ENCODE measurements at places on chromosomes 6 and 20.

DNA sequence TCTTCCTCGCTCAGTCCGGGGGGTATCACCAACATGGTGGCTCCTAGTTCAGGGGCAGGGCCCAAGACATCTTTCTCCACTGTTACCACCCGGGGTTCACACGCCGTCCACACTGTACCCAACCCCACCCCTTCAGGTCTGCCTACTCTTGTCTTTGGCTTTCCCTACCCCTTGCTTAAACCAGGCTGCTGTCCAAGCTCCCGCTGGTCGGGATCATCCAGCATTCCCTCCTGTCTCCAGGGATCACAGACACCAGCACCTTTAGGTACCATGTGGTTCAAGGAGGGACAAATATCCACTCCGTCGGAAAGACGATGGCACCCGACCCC lies 395 bp downstream of the NELFE start:
- no peak for DNase-seq

DNA sequence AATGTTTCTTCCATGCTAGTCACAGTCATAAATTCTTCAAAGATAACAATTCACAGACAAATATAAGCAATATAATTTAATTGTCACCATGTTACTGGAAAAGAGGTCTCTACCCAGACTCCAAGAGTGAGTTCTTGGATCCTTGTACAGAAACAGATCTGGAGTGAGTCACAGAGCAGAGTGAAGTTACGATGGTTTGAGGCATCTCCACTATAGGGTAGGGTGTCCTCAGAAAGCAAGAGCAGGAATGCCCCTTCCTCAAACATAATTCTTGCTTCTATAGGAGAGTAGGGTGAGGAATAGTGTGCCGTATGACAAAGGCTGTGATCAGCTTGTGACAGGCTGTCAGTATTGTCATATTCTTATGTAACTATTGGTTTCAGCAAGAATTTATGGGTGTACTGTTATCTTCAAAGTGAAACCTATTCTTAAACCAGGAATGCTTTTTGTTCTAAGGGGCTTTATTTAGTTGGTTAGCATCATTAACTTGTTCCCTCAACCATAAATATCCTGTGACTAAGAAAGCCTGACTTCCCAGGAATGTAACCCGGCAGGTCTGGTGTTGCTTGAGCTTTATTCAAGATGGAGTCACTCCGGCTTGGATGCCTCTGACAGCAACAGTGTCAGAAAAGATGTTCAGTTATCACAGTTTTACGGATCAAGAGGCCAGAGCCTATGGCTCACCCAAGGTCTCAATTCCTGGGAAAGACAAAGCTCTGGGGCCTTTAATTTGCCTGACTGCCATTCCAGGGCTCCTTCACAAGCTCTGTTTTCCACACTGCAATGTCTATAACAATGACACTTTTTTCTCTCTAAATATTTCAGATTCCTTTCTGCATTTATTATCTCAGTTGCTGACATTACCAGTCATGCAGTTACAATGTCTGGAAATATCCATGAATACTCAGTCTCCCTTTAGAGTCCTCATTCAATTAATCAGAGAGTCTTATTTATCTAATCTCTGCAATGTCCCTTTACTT lies 298.6 kb downstream of the C6orf118 start:
- DNase-seq, result no peak

DNA sequence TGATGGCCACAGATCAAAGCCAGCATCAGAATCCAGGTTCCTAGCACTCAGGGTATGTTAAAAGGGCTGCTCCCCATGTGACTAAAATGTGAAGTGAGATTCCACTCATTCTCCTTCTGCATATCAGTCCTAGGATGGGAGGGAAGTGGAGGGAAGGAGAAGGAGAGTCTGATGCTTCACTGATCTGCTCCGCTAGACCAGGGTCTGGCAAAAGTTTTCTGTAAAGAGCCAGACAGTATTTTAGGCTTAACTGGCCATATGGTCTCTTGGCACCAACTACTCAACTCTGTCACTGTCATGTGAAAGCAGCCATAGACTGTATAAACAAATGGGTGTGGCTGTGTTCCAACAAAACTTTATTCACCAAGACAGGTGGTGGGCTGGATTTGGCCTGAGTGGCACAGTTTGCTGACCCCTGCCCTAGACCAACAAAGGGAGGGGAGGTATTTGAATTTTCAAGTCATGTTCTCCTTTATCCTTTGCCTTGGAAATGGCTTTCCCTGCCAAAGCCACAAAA lies 22.6 kb downstream of the GHRH start:
- DNase-seq, result no peak

GRCh38 chr6:144912474-144912873 lies 627.3 kb downstream of the UTRN start:
- no peak for DNase-seq

GRCh38 chr20:46709459-46710152 lies at the start of gene SLC2A10:
Gene SLC2A10 (plus strand): TSS chr20:46709649. CDS start chr20:46709737, 88 bp downstream.
- peak; percentile 68 for DNase-seq

DNA sequence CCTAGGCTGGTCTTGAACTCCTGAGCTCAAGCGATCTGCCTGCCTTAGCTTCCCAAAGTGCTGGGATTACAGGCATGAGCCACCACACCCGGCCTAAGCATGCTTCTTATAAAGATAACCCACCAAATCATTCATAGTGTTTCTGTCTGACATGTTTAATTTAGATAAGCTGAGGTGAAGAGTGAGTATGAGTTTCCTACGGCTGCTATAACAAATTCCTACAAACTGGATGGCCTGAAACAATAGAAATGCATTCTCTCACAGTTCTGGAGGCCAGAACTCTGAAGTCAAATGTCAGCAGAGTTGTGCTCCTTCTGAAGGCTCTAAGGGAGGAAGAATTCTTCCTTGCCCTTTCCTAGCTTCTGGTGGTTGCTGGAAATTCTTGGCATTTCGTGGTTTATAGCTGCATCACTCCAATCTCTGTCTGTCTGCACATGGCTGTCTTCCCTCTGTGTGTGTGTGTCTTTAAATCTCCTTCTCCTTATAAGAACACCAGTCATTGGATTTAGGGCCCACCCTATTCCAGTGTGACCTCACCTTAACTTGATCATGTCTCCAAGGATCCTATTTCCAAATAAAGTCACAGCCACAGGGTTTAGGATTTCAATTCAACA lies 29.9 kb downstream of the MAPK13 start:
- no peak for DNase-seq

Data from pancreas (tissue), 10 donors.